Suppressor macrophage treated with lipopolysaccharide for 4 hours (primary cell): ENCODE measurements at places on chromosomes 1 and 21.

DNA sequence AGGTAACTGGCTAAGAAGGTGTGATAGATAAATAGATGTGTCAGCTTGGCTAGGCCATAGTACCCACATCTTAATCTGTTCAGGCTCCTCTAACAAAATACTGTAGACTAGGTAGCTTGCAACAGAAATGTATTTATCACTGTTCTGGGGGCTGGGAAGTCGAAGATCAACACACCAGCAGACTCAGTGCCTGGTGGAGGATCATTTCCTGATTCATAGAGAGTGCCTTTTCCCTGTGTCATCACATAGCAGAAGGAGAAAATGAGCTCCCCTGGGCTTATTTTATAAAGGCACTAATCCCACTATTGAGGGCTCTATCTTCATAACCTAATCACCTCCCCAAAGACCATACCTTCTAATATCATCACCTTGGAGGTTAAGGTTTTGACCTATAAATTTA is 532.7 kb upstream of the OLFM3 start:
- no peak for DNase-seq

GRCh38 chr1:172122381-172122780 is 281.1 kb downstream of the DNM3 start:
- no peak for DNase-seq

GRCh38 chr1:165560883-165561656 is 17.3 kb downstream of the LRRC52 start:
- DNase-seq: no peak

- DNase-seq: peak; percentile 82
These were observed 128.8 kb upstream of the COA6 start for GRCh38 chr1:234244482-234244881.

- DNase-seq: no peak
These were observed 411.2 kb downstream of the MATN1 start for GRCh38 chr1:30312226-30312625.

GRCh38 chr1:25698252-25698651 is 81.7 kb downstream of the MAN1C1 start:
- DNase-seq: no peak
